AG09309 (cell line): ENCODE measurements at places on chromosomes 16 and 17.

- DNase-seq: no peak
These were observed 92.0 kb downstream of the WSCD1 start for GRCh38 chr17:6162216-6162615.

DNA sequence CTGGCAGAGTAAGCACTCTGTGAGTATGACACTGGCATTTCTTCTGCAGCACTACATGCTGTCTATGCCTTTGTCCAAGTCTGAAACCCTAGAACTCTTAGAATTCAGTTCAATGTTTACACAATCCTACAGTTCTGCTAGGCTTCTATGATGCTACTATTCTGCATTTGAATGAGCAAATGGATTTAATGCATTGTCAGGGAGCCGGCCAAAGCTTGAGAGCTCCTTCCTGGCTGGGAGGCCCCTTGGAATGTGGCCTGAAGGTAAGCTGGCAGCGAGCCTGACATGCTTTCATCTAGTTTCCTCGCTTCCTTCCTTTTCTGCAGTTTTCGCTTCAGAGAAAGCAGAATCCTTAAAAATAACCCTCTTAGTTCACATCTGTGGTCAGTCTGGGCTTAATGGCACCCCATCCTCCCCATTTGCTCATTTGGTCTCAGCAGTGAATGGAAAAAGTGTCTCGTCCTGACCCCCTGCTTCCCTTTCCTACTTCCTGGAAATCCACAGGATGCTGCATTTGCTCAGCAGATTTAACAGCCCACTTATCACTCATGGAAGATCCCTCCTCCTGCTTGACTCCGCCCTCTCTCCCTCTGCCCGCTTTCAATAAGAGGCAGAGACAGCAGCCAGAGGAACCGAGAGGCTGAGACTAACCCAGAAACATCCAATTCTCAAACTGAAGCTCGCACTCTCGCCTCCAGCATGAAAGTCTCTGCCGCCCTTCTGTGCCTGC, at the start of gene CCL2:
CCL2 (plus strand) TSS at position 635 of the 730 bp plus-strand sequence; CDS start at position 700, 65 bp downstream.
- DNase-seq: no peak

GRCh38 chr17:31493656-31494155, 102.2 kb downstream of the RAB11FIP4 start:
- DNase-seq: no peak

- DNase-seq: no peak
These were observed 54.5 kb downstream of the PRMT7 start for GRCh38 chr16:68365167-68365817.

DNA sequence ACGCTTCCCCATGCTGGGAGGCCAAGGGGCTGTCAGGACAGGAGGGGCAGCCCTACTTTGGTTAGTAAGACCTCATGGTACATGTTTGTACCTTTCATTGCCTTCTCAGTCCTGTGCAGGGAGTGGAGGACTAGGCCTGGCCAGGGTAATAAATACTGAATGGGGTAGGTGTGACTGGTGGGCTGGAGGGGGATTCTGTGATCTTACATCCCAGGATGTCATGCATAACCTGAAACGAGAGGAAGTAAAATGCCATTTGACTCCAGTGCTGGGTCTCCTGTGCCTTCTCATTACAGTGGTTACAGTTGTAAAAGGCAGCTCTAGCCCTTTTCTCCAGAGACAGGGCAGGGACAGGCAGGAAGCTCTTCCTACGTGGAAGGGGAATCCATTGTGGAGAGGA, 138.2 kb downstream of the AATF start:
- no peak for DNase-seq

DNA sequence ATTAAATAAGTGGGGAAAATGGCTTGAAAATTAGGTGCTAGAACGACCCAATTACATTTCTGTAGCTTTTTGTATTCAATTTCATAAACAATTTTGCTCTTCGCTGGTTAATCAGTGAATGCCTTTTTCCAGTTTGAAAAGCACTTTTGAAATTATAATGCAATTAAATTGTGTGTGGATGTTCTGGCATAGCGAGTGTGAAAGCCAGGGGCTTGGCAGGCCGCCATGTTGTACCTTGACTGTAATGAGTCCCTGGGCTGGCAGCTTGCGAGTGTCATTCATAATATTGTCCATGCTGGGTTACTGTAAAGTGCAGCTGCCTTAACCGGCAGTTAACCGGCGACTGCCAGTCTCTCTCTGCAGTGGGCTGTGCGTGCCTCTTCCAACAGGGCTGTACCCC, 177.8 kb downstream of the CCDC182 start:
- DNase-seq: no peak

DNA sequence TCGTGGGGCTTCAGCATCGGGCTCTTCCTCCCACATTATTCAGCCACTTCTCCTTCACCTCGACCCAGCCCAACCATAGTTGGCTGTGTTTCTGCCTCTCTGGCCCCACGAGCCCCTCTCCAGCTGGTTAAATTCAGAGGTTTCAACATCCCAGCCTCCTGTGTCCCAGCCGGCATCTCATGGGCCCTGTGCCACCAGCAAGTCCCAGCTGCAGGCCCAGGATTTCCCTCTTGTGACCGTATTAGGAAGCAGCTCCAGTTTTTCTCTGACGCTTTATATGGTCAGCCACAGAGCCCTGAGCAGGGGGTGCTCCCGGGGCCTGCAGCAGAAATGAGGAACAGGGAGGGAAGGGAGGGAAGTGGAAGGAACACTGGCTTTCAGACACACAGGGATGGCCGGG, 27.4 kb downstream of the MYH11 start:
- no peak for DNase-seq

GRCh38 chr17:17417718-17418181, 59.0 kb upstream of the MED9 start:
- DNase-seq: no peak

GRCh38 chr17:40086150-40087044, 14.0 kb downstream of the NR1D1 start:
- no peak for DNase-seq

DNA sequence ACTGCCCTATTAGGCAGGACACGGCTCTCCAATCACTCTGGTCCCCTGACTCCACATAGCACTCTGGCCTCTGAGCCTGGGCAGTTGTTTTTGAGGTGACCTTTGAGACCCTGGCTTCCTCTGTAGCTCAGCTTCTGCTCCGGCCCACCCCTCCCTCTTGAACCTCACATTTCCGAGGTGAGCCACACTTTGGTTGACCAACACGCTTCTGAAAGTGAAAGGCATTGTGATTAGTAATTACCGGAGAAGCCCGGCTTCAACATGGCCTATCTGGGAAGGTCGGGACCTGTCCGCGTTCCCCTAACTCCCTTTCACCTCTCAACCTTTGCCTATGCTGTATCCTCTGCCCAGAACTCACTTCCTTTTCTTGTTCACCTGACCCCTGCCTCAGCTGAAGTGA, 10.3 kb upstream of the ITGAX start:
- no peak for DNase-seq

GRCh38 chr16:10162981-10163380, 19.2 kb downstream of the GRIN2A start:
- DNase-seq: no peak

GRCh38 chr16:82852388-82853008, 225.7 kb downstream of the CDH13 start:
- DNase-seq: no peak

GRCh38 chr16:65070831-65071432, 50.9 kb downstream of the CDH11 start:
- DNase-seq: peak; percentile 86

- DNase-seq: no peak
These were observed 3.7 kb upstream of the BANP start for GRCh38 chr16:87947356-87948118.

GRCh38 chr16:15954814-15955151, 5.4 kb downstream of the ABCC1 start:
- DNase-seq: no peak

- DNase-seq: no peak
These were observed 592 bp downstream of the GCSH start for GRCh38 chr16:81095653-81095952.

DNA sequence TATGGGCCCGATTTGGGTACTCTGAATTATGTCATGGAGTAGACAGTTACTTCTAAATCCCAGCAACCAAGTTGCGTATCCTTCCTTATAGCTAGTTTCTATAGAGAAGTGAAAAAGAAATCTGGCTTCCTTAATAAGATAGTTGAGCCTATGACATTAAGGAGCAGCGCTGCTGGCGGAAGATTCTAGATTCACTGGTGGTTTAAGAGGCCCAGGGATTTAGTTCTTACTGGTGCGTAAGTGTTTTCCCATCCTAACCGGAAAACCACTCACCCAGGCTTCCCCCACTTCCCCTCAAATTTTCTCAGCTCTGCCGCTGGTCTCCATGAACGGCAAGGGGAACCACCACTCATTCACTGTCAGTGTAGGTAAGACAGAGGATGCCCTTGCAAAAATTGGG, 230.4 kb downstream of the CPPED1 start:
- DNase-seq: no peak

- no peak for DNase-seq
These were observed 19.0 kb downstream of the LMF1 start for GRCh38 chr16:951660-952301.

DNA sequence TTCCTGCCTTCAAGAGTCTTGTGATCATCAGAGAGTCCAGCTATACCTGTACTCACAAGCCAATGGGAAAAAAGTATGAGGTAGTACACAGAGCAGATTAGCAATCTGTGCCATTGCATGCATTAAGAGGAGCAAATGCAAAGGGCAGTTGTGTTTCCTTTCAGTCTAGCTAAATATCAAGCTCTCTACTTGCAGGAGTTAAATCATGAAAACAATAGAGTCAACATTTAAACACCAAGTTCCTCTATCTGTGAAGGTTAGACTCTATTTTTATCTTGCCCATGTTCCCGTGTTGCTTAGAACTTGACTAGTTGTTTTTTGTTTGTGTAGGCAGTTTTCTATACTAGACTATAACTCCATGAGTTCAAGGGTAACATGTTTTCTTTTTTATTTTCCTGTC, 4.7 kb upstream of the FAM20A start:
- DNase-seq: no peak

GRCh38 chr17:17361543-17361866, 58.3 kb downstream of the NT5M start:
- DNase-seq: no peak

- no peak for DNase-seq
These were observed 42.3 kb upstream of the ZNF750 start for GRCh38 chr17:82881900-82882714.

DNA sequence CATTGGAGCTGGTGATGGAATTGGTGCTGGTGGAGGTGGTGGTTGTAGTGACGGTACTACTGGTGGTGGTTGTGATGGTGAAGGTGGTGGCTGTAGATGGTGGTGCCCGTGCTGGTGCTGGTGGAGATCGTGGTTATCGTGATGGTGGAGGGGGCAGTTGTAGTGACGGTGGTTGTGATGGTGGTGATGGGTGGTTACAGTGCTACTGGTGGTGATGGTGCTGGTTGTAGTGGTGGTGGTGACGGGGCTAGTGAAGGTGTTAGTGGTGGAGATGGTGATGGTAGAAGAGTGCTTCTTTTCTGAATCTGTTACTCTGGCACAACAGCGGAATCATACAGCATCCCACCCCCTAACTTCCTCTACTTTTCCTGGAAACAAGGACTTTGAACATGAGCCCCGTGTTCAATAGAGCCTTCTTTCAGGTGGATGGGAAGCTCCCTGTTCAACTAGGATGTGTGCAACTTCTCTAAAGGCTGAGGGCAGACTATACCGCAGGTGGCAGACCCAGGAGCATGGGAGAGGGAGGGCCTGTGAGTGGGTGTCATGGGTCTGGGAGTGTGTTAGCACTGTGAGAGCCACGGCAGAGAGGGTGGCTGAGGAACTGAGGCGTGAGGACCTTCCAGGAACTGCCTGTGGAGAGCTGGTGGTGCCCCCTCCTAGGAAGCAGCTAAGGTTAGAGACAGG, 8.2 kb downstream of the TBX21 start:
- DNase-seq: no peak

DNA sequence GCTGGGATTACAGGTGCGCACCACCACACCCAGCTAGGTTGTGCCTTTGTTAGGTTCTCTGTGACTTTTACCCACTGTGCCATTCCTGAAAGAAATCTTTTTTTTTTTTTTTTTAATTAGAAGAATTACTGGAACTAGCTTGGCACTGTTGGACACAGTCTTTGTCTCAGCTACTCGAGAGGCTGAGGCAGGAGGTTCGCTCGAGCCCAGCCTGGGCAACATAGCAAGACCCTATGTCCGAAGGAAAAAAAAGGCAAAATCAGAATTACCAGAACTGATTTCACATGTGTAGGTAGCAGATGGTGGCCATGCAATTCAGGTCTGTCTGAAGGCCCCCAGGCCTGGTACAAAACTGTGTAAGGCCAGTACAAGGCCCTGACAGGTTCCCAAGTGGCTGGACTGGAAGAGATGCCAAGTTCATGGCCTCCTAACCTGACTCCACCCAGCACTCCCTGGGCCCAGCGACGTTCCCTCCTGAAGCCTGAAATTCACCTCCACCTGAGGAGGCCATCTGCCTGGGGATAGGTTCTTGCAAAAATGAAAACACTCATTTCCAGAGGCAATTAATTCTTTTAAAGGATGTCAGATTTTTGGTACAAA, 23.0 kb downstream of the CARHSP1 start:
- DNase-seq: no peak

DNA sequence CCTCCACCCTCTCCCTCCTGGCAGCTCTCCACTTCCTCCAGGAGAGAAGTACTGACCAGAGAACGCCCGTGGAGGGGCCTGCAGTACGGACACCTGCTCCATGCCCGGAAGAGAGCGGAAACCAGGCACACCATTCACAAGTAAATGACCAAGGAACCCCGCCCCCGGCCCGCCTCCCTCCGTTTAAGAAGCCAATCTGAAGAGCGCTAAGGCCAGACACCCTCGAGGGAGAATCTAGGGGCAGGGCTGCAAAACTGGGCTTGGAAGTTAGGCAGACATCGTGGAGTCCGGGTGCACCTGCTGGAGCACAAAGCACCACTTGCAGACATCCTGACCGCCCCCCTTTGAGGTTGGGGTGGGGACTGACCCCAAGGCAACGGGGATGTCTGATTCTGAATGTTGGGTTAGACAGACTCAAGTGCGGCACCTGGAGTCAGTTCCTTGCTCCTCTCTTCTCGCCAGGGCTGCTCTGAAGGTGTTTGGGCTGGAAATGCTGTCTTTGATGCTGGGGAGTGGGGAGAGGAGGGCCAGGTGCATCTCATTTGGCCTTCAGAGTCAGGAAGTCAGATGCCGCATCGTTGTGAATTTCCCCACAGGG, 964 bp upstream of the FAAP100 start:
- no peak for DNase-seq

GRCh38 chr16:58127634-58128033, 1.5 kb downstream of the CFAP20 start:
- DNase-seq: no peak
